GM12878 (cell line): ENCODE measurements at places on chromosomes 12 and 14. TPM values are rescaled to one million over a fixed set of nuclear protein-coding genes. Genes with fewer than 3 reads are reported as not detected.

Gene TEX52
- not detected in 2 replicates for total RNA-seq

GRCh38 chr12:101781834-101782233 is 42.6 kb upstream of the SYCP3 start:
- peaks cover 6% of the 10 kb centered on the region; the same call in 1 of the 2 replicates for H3K36me3 ChIP-seq
- H3K4me1 ChIP-seq: no peaks in the 10 kb centered on the region

DNA sequence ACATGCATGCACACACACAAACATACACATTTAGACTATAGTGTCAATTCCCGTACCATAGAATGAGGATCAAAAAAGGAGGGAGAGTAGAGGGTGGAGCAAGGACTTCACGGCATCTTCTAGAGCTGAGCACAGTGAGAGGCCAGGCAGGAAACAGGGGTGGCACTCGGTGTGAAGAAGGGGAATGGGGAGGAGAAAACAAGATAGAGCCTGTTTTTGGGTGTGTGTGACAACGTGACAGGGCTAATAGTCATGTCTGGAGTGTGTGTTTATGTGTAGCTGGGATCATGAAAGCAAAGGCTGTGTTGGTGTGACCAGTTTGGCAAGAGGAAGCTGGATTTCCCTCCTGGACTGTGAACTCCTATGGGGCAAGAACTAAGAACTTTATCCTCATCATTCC is 9.9 kb upstream of the ACVR1B start:
- peaks cover 1% of the 10 kb centered on the region; the same call in 1 of the 2 replicates for H3K27me3 ChIP-seq
- no peak overlapping the region for H3K4me3 ChIP-seq
- no peak for DNase-seq
- no peaks in the 10 kb centered on the region for H3K36me3 ChIP-seq
- H3K27ac ChIP-seq: no peak overlapping the region
- no peaks in the 10 kb centered on the region for H3K4me1 ChIP-seq

Gene KLHL33
- total RNA-seq: 0.08 TPM in 2 replicates

- no peaks in the 10 kb centered on the region for H3K27me3 ChIP-seq
- H3K4me1 ChIP-seq: peaks cover 22% of the 10 kb centered on the region
- no peak overlapping the region for H3K4me3 ChIP-seq
- no peak overlapping the region for H3K27ac ChIP-seq
- no peaks in the 10 kb centered on the region for H3K36me3 ChIP-seq
Measured at GRCh38 chr12:95195122-95195521, 22.1 kb downstream of the FGD6 start.

Gene MDGA2
- not detected in 2 replicates for total RNA-seq

Gene TAS2R20
- 1.2 and 1.9 TPM in 2 replicates for total RNA-seq

Gene EPYC
- not detected in 2 replicates for total RNA-seq

- no peak for DNase-seq
- H3K36me3 ChIP-seq: no peaks in the 10 kb centered on the region
Measured at GRCh38 chr14:64953310-64953654, 10.7 kb upstream of the GPX2 start.

- H3K36me3 ChIP-seq: no peaks in the 10 kb centered on the region
- H3K27ac ChIP-seq: peak overlapping the region; percentile 83
- H3K27me3 ChIP-seq: no peaks in the 10 kb centered on the region
Measured at GRCh38 chr12:50246197-50246865, 37.0 kb downstream of the LIMA1 start.

Gene MMP14
- 1.1 and 1.8 TPM in 2 replicates for total RNA-seq

DNA sequence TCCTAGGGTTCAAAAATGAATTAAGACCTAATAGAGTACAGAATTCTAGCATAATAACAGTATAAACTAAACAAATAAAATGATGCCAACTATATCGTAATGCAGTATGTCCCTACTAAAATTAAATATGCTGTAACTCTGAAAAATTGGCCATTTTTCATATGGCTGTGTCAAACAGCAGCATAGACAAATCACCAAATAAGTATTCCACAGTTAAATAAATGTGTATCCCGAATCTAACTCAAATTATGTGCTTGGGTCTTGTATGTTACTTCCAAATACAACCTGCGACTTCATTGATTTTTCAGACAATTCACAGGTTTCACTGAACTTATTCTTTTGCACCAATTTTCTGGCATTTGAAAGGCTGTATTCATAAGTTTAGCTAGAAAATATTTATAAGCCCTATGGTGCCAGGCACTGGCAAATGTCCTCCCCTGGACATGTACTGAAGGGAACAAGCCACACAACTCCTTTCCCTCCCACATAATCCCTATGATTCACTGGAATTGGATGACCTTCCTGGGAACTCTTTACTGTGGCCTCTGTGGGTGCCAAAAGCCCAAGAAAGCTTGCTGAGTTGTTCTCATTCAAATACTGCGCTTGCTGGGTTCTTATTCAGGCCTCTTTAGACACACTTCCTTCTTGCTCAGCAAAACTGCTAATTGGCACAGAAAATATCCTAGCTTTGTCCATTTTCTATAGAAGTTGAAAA is 108.8 kb downstream of the KITLG start:
- DNase-seq: no peak
- no peaks in the 10 kb centered on the region for H3K4me1 ChIP-seq
- no peaks in the 10 kb centered on the region for H3K27me3 ChIP-seq
- H3K4me3 ChIP-seq: no peak overlapping the region
- H3K36me3 ChIP-seq: no peaks in the 10 kb centered on the region
- no peak overlapping the region for H3K27ac ChIP-seq

Gene IL22
- not detected in 2 replicates for total RNA-seq

DNA sequence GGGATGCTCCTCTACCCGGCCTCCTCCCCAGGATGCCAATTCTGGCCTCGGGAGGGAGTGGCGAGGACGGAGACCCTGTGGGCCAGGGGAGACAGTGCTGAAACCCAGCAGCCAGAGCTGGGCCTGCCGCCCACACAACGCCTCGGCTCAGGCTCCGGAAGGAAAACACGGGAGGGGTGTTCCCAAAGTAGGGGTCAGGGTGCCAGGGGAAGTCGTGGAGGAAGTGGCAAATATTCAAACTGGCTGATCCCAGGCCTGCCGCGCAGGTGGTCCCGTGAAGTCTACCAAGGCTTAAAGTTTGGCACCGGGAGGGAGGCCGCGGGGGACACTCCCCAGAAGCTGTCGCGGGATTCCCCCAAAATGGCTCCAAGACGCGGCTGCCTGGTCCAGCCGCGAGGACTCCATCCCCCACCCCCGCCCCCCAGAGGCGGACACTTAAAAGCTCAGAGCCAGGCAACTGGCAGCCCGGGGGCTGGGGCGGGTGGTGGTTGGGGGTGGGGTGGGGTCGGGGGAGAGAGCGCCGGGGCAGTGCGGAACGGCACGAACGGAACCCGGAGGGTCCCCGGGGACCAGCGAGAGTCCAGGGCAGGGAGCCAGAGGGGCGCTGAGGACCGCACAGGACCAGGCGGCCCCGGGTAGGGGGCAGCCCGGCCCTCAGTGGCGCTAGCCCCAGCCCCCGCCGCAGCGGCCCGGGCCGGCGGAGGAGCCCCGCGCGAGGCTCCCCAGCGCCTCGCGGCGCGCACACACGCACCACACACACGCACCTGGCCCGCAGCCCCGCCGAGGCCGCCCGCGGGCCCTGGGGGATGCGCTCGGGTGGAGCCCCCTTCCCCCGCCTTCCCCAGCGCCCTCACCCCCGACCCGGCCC is 20.0 kb downstream of the BEGAIN start:
- no peak overlapping the region for H3K4me3 ChIP-seq
- no peak overlapping the region for H3K27ac ChIP-seq
- H3K4me1 ChIP-seq: no peaks in the 10 kb centered on the region
- no peaks in the 10 kb centered on the region for H3K36me3 ChIP-seq
- no peak for DNase-seq

GRCh38 chr14:81269100-81269978 is 48.6 kb upstream of the GTF2A1 start:
- H3K4me3 ChIP-seq: no peak overlapping the region
- no peaks in the 10 kb centered on the region; the same call in 1 of the 2 replicates for H3K27me3 ChIP-seq
- H3K4me1 ChIP-seq: no peaks in the 10 kb centered on the region
- peak; percentile 26 for DNase-seq

DNA sequence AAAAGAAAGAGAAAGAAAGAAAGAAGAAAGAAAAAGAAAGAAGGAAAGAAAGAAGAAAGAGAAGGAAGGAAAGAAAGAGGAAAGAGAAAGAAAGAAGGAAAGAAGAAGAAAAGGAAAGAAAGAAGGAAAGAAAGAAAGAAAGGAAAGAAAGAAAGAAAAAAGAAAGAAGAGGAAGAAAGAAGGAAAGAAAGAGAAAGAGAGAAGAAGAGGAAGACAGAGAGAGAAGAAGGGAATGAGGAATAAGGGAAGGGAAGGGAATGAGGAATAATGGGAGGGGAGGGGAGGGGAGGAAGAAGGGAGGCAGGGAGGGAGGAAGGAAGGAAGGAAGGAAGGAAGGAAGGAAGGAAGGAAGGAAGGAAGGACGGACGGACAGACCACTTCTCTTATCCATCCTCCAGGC is 246.9 kb downstream of the ADAMTS20 start:
- DNase-seq: no peak
- no peak overlapping the region for H3K27ac ChIP-seq
- no peaks in the 10 kb centered on the region for H3K36me3 ChIP-seq

GRCh38 chr12:53789570-53789969 is 37.8 kb upstream of the CISTR start:
- no peaks in the 10 kb centered on the region for H3K36me3 ChIP-seq
- no peaks in the 10 kb centered on the region for H3K4me1 ChIP-seq
- no peaks in the 10 kb centered on the region for H3K27me3 ChIP-seq
- DNase-seq: no peak

DNA sequence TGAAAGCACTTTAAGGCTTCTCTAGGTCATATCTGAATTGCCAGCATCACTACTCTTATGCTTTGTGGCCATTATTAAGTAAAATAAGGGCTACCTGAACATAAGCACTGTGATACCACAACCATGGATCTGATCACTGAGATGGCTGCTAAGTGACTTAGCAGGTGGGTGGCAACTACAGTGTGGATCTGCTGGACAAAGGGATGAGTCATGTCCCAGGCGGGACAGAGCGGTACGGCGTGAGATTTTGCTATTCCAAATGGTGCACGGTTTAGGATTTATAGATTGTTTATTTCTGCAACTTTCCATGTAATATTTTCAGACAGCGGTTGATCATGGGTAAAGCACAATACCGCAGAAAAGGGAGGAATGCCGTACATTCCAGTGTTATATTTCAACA is 39.4 kb downstream of the MLXIP start:
- DNase-seq: no peak
- no peak overlapping the region for H3K27ac ChIP-seq
- H3K4me1 ChIP-seq: no peaks in the 10 kb centered on the region; the same call in 1 of the 2 replicates
- H3K27me3 ChIP-seq: no peaks in the 10 kb centered on the region
- H3K36me3 ChIP-seq: no peaks in the 10 kb centered on the region

DNA sequence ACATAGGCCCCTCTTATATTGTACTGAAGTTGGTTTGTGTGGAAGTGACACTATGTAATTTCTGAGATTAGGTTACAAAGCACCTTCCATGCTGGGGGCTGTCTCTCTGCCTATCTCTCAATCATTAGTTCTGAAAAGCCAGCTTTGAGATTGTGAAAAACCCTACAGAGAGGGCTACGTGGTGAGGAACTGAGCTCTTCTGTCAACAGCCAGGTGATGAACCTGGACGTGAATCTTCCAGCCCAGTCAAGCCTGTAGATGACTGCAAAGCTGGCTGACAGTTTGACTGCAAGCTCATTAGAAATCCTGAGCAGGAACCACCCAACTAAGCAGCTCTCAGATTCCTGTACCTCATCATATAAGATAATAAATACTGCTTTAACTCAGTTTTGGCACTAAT is 36.3 kb upstream of the BBS10 start:
- no peaks in the 10 kb centered on the region for H3K27me3 ChIP-seq
- H3K27ac ChIP-seq: no peak overlapping the region
- no peaks in the 10 kb centered on the region for H3K36me3 ChIP-seq
- no peaks in the 10 kb centered on the region for H3K4me1 ChIP-seq

DNA sequence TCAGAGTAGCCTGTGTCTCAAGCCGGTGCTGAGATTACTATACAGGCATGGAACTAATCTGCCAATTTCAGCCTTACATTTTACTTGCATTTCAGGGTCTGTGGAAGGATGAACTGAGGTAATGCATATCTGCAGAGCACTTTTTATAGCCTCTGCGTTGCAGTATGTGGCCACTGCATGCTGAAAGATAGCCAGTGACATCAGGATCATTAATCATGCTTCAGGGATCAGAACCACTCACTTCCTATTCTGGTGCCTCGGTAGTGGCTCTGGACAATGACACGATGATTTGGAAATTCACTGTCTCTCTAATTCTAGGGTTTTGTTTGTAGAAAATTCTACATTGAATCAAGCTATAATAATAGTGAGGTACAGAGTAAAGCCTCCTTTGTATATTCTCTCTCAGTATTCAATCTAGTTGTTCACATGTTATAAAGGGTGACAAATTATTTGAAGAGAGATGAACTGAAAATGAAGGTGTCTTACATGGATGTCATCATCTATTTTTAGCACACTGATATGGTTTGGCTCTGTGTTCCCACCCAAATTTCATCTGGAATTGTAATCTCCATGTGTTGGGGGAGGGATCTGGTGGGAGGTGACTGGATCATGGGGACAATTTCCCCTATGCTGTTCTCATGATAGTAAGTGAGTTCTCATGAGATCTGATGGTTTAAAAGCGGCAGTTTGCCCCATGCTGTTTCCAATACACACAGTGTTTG is 554.3 kb upstream of the MIS18BP1 start:
- H3K27ac ChIP-seq: no peak overlapping the region
- H3K4me3 ChIP-seq: no peak overlapping the region
- no peaks in the 10 kb centered on the region for H3K4me1 ChIP-seq

Gene VRTN
- total RNA-seq: 0.05 and 0.31 TPM in 2 replicates

Gene JKAMP
- 18.2 and 19.5 TPM in 2 replicates for total RNA-seq

Gene CCDC88C
- 71.3 and 79.6 TPM in 2 replicates for total RNA-seq

GRCh38 chr12:50549885-50550284 is 45.1 kb downstream of the DIP2B start:
- H3K36me3 ChIP-seq: no peaks in the 10 kb centered on the region; the same call in 1 of the 2 replicates
- H3K27me3 ChIP-seq: no peaks in the 10 kb centered on the region
- H3K4me3 ChIP-seq: no peak overlapping the region
- H3K27ac ChIP-seq: no peak overlapping the region

- H3K36me3 ChIP-seq: no peaks in the 10 kb centered on the region
- DNase-seq: no peak
- H3K27ac ChIP-seq: no peak overlapping the region
- H3K27me3 ChIP-seq: no peaks in the 10 kb centered on the region
- H3K4me3 ChIP-seq: no peak overlapping the region
Measured at GRCh38 chr12:79183926-79184325, 319.4 kb downstream of the SYT1 start.

GRCh38 chr12:48788524-48788853 is 400 bp downstream of the ADCY6 start:
- no peaks in the 10 kb centered on the region for H3K27me3 ChIP-seq
- H3K4me1 ChIP-seq: no peaks in the 10 kb centered on the region
- H3K36me3 ChIP-seq: no peaks in the 10 kb centered on the region
- H3K27ac ChIP-seq: no peak overlapping the region
- no peak overlapping the region for H3K4me3 ChIP-seq

GRCh38 chr12:127179176-127179575 is 1087.8 kb upstream of the TMEM132C start:
- no peaks in the 10 kb centered on the region for H3K4me1 ChIP-seq
- no peak for DNase-seq
- H3K36me3 ChIP-seq: no peaks in the 10 kb centered on the region
- H3K27ac ChIP-seq: no peak overlapping the region

- H3K4me3 ChIP-seq: 0 out of 2 replicates have a peak overlapping the region, but pooled peaks have one; percentile 21
- DNase-seq: no peak
- peaks cover 27% of the 10 kb centered on the region for H3K4me1 ChIP-seq
- H3K27me3 ChIP-seq: no peaks in the 10 kb centered on the region
- peaks cover 9% of the 10 kb centered on the region for H3K36me3 ChIP-seq
Measured at GRCh38 chr12:118183155-118183554, 47.2 kb downstream of the PEBP1 start.

- H3K4me3 ChIP-seq: no peak overlapping the region
- DNase-seq: no peak
- H3K36me3 ChIP-seq: peaks cover 10% of the 10 kb centered on the region
- H3K27ac ChIP-seq: peak overlapping the region; percentile 20
- no peaks in the 10 kb centered on the region for H3K27me3 ChIP-seq
- peaks cover 17% of the 10 kb centered on the region for H3K4me1 ChIP-seq
Measured at GRCh38 chr12:124828264-124829007, 35.2 kb downstream of the SCARB1 start.
